Endothelial cell (in vitro differentiated cells): ENCODE measurements at places on chromosomes 4 and X.

- DNase-seq: no peak
Observed at GRCh38 chr4:100936661-100937375, 410.5 kb downstream of the PPP3CA start.

DNA sequence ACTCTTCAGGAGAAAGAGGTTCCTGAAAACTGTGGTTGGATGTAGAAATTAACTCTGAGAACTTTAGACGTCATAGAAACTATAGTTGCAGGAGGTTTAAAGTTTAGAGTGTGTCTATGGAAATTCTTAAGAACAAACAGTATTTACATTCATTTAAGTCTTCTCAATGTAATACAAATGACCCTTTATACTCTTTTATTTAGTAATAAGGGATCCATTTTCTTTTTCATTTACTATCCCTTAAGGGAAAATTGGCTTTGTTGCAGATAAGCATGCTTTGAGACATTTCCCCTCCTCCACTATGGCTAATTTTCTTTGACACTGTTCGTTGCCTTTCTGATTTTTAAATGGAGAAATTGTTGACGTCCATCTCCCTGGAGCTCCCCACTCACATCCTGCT lies 96.4 kb downstream of the POLA1 start:
- DNase-seq: no peak

- DNase-seq: no peak
Observed at GRCh38 chrX:39752815-39753214, 344.9 kb downstream of the BCOR start.

DNA sequence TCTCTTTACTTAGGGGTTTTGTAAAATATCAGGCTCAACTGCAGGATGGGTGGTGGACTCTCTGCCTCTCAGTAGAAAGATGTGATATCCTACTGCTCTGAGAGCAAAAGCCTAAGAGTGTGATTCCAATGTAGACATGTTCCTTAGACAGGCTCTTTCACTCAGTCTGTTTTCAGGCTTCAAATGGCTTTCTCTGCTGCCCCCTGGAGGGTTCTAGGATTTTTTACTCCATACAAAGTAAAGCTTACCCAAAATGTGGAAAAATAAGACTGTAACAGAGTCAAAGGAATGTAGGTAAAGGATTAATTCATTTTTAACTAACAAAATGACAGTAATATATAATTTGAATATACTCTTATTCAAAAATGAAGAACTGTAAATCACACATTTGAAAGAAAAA lies 32.1 kb downstream of the ZGRF1 start:
- peak; percentile 63 for DNase-seq

GRCh38 chrX:30938295-30938694 lies 49.2 kb upstream of the TAB3 start:
- DNase-seq: no peak
